ENCODE measurements at places on chromosomes 11 and 22.
A peak's percentile ranks its signal among the peaks of the same experiment; 100 is the strongest.

- DNase-seq, result no peak
These were observed 23.6 kb downstream of the LRRC74B start for GRCh38 chr22:21069375-21069774.

GRCh38 chr22:23054531-23055257 is 15.6 kb upstream of the GNAZ start:
- DNase-seq, result no peak

DNA sequence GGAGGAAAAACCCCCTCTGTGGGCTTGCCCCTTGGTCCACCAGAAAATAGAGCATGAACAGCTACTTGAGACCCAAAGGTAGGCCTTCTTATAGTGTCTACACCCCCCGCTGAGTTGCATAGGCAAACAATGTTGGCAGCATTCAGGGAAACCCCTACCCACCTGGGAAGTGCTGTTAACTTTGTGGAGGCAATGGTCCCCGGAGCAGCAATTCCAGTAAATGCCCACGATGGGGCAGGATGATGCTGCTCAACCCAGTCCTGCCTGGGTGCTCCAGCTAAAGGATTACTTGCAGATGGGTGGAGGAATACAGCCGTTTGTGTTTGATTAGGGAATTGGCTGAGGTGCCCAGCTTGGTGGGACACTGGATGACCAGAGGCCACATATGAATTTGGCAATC is 381.3 kb upstream of the ANO5 start:
- DNase-seq, result no peak

GRCh38 chr11:94212898-94213297 is 84.3 kb downstream of the PANX1 start:
- no peak for DNase-seq

GRCh38 chr11:1888811-1889210 is 2.9 kb downstream of the PRR33 start:
- no peak for DNase-seq

DNA sequence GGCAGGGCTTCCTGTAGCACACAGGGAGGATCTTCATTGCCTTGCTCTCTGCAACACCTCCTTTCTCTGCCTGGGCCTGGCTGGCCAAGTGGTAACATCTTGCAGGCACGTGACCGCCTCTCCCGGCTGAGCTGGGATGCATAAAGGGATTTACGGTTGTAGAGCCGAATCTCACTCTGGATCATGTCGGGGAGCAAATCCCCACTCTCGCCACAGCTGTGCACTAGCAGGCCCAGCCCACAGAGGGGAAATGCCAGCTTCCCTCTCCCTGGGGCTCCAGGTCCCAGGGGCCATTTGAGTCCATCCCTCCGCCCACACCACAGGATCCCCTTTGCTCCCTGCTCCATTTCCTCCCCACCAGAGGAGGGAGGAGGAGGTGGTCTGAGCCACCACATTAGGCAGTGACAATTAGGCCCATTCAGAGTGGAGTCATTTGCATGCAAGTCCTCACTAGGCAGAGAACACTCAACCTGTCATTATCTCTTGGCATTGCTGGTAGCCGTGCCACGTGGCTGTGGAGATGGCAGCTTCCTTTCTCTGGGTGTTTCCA is 196.7 kb downstream of the DSCAML1 start:
- DNase-seq, result peak; percentile 80

DNA sequence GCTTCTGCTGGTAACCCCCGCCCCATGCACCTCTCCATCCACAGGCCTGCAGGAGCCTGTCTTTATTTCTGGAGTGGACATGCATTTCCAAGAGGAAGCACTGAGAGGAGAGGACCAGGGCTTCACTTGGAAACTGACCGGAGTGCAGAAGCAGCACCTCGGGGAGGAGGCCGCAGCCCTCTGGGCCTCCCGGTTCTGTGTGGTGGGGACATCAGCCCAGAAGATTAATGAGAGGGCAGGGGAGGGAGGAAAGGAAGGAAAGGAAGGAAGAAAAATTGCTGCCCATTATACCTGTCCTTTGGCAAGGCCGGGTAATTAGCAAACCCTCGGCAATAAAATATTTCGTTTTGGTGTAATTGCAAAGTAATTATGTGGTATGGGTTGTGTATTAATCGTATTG is 97.0 kb downstream of the TP53I11 start:
- no peak for DNase-seq

DNA sequence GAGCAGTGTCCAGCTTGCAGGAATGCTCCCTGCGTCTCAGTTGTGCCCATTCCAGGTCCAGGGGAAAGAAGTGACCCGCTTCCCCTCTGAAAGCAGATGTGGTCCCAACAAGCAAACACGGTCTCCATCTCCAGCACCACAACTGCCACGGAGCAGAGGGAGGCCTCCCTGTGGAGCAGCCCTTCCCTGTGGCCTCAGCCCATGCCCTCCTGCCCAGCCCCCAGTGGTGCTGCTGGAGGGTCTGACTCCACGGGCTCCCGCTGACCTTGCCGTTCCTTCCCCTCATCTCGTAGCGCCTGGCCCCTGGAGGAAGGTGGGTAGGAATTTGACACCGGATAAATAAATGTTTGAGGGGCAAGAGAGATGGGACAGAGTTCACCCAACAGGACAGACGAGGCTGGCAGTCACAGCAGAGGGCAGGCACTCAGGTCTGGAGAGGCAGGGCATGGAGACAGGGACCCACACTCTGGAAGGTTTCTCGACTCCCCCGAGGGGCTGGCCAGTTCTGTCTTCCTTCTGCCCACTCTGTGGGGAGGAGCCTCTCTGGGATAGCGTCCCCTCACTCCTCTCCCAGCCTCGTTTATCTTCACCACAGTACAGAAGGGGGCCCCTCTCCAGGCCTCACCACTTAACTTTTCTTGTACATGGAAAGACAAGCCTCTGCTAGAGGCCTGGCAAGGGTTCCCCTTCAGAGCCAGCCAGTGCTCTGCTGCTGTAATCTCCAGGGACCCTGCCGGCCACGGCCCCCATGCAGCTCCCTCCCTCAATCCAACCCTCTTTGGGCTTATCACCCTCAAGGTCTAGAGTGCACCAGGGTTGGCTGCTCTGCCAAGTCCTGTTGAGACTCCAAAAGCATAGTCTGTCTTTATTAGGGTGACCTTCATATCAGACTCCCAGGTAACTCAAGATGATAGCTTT is 7.5 kb upstream of the ST3GAL4 start:
- DNase-seq, result no peak

DNA sequence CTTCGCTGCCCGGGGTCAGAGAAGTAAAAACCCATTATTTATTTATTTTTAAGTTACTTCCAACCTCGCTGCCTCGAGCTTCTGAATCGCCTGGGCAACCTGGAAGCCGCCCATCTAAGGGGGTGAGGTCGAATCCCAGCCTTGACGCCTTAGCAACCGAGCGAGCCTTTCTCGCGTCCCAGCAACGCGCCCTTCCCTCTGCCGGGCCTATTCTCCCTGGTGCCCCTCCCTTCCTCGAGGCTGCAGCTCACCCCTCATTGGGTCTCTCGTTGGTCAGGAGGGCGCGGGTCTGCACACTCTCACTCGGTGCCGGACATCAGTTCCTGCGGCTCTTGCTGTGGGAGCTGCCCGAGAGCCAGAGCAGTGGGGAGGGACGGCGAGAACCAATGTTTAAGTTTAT is at the start of gene CCDC81:
TSS of gene CCDC81 (plus strand) at position 302 of the 400 bp plus-strand sequence. CDS start 277 bp downstream, outside the sequence.
- DNase-seq, result no peak

GRCh38 chr11:116901211-116901610 is 63.8 kb upstream of the APOA1 start:
- DNase-seq, result no peak

DNA sequence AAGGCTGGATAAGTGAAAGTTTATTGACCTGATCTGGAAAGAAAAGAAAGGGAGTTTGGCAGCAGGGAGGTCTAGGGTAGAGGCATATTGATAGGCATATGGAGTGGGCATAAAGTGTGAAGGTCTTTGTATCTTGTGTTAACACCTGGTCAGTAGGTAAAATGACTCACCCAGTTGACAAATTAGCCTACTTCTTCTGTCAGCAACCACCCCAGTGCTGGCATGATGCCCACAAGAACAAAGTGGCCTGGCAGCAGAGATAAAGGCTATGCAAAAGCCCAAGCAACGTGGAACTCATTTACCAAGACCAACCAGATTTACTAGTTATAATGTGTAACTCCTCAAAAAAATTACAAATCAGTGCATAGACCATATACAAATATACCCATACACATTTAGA is 4.9 kb downstream of the OR10A3 start:
- DNase-seq, result no peak

DNA sequence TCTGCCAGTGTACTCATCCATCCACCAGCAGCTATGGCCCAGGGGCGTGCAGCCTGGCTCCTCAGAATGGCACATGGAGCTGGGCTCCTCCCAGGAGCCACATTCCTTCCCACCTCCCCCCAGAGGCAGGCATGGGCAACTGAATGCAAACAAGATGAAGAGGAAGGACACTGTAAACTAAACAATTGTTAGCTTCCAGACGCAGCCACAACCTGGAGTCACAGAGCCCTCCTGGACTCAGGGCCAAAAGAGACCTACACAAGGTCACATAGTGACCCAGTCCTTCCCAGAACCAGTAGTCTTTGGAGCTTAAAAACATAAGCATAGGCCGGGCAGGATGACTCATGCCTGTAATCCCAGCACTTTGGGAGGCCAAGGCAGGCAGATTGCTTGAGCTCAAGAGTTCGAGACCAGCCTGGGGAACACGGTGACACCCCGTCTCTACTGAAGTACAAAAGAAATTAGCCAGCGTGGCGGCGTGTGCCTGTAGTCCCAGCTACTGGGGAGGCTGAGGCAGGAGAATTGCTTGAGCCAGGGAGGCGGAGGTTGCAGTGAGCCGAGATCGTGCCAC is 30.7 kb upstream of the CLDN5 start:
- no peak for DNase-seq

GRCh38 chr22:24775769-24776492 is 1.4 kb upstream of the PIWIL3 start:
- no peak for DNase-seq

DNA sequence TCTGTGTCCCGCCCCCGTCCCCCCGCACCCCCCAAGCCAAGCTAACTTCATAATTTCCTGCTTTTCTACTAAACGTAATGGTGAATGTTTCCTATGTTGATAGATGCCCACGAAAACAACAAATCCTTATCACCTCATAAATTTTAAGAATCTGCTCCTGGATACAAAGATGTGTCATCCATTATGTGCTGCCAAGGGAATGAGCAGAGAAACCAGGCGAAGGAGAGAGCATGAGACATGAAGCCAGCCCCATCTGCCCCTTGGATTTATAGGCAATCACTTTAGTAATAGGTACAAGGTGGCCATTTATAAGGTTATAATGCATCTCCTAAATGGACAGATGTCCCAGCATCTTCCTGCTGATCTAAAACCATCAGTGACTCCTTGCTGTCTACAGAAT is 30.3 kb downstream of the LAYN start:
- DNase-seq, result no peak
